OCI-LY7 (cell line): ENCODE measurements at places on chromosomes 7 and 10.

- no peak for DNase-seq
Observed at GRCh38 chr7:116829041-116829440, 33.3 kb upstream of the CAPZA2 start.

DNA sequence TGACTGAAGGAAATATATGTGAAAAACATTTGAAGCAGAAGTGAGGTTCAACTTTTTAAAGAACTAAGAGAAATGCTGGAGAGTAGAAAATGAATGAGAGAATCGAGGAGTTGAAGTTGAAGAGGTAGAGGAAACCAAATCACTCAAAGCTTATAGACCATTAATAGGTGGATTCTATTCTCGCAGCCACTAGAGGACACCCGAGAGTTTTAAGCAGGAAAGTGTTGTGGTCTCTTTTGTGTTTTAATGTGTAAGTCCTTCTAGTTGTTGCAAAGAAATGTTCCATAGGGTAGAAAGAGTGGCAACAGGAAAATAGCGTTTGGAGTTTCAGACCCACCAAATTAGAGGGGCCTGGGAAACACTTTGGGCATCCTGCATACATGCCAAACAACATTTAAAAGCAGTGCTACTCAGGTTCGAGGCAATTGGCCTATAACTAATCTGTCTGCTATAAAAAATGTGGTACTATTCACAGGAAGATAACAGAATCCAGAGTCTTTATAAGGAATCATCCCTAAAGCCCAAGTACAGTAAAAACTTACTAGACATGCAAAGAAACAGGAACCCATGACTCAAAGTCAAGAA is 75.3 kb upstream of the TAS2R16 start:
- DNase-seq = peak; percentile 16

DNA sequence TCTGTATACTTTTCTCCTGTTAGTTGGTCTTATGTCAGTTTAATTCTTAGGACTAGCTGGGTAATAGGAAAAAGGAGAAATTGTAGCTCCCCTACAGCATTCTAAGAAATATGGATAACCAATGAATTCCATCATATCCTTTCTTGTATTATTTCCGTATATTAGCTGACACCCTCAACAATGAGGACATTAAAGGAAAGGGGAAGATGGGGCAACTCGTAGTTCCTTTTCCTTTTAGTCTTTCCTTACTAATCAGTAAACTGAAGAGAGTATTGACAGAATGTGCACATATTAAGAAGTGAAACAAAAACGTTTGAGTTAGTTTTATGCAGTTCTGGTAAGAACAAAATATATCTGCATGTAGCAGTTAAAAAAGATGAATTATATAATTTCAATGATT is 35.1 kb upstream of the C10orf67 start:
- DNase-seq = no peak

- peak; percentile 93 for DNase-seq
Observed at GRCh38 chr10:72331575-72332422, 22.9 kb downstream of the DNAJB12 start.

DNA sequence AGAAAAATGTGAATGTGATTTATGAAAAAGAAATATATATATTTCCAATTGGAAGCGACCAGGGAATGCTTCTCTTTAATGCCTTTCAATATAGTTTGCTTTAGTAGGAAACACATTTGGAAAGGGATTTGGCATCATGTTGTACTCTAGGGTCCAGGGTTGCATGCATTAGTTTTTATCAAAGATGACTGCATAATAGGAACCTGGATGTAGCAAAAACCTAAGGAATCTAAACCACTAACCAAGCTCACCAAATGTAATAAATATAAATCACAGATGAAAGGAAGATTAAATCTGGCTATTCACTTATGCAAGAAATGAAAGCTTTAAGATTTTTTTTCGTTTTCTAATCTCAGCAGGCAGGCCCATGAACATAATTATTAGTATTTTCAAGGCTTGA is 120.0 kb downstream of the ATXN7L1 start:
- no peak for DNase-seq

DNA sequence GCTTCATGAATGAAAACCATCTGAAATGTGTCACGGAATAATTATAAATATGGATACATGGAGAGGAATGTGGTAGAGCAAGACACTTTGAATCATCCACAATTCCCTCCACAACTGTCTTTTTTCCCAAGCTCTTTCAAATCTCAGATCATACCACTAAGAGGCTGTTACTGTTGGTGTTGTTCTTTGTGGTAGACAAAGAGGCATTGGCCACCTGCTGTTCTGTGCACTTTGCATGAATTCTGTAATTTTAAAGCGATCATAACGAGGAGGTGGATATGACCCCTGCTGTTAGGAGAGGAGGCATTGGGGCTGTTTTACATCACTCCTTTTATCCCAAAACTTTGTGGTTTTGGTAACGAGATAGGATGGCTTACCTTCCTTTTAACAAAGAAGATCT is 141.2 kb upstream of the KLF6 start:
- DNase-seq = no peak

- no peak for DNase-seq
Observed at GRCh38 chr7:23020742-23021401, 6.9 kb upstream of the HYCC1 start.

- DNase-seq = no peak
Observed at GRCh38 chr7:46317256-46317655, 396.2 kb upstream of the IGFBP3 start.

- DNase-seq = no peak
Observed at GRCh38 chr7:63521-64021, 128.8 kb upstream of the FAM20C start.

DNA sequence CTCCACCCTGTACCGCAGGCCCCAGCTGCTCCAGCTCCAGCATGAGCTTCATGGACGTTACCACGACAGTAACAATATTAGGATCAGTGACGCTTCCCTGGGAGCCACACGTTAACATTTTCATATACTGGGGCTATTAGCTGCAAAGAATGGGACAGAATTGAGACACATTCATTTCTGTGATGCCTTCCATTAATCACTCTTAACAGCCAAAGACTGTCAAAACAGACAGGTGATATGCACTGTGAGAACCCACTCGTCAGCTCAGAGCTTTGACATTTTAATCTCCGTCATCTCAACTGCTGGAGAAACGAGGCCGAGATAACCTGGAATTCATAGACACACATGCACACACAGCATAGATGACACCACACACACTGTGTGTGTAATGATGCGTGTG is 408.4 kb upstream of the SHH start:
- no peak for DNase-seq

DNA sequence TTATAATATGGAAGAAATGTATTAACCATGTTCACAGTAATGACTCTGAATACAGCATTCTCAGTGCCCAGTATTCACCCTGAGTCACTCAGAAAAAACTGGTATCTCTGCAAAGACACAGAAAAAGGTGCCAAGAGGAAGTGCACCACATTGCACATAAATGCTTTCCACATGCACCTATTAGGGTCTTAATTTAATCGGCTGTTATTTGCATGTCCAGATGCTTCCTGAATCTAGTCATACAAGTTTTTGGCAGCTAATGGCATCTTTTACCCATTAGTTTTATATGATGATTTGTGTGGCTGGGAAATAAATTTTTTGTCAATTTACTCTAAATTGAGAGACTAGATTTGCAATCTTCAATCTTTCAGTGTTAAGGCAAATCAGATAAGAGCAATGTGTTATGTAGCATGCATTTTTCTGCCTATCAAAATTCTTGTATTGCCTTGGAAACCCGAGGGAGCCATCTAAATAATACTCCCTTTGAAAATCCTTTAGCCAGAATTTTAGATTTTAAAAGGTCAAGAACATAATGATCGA is 58.2 kb downstream of the ZNF680 start:
- peak; percentile 36 for DNase-seq

DNA sequence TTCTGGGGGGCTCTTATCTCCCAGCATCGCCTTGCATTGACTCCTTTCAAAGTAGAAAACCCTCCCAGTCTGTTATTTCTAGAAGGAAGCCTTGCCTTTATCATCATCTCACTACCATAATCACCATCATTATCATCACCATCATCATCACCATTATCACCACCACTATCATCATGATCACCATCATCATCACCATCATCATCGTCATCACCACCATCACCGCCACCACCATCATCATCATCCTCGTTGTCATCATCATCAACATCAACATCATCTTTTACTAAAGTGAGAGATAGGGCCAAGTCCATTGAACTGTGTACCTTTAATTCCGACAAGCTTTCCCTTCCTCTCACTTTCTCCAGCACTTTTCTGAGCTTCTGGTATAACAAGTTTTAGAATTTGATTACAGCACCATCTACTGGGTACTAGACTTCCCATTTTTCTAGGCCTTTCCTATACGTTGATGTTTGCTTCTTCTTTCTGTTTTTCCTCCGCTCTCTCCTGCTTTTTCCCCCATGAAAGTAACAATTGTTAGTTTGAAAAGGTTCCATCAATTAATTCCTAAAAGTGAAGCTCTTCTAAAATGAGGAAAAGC is 226.4 kb downstream of the BUB3 start:
- DNase-seq = no peak

GRCh38 chr10:62638062-62638477 is 166.4 kb upstream of the ADO start:
- DNase-seq = peak; percentile 63

- DNase-seq = no peak
Observed at GRCh38 chr7:124130-124949, 68.0 kb upstream of the FAM20C start.

- DNase-seq = no peak
Observed at GRCh38 chr7:150924369-150924781, 53.7 kb downstream of the KCNH2 start.

DNA sequence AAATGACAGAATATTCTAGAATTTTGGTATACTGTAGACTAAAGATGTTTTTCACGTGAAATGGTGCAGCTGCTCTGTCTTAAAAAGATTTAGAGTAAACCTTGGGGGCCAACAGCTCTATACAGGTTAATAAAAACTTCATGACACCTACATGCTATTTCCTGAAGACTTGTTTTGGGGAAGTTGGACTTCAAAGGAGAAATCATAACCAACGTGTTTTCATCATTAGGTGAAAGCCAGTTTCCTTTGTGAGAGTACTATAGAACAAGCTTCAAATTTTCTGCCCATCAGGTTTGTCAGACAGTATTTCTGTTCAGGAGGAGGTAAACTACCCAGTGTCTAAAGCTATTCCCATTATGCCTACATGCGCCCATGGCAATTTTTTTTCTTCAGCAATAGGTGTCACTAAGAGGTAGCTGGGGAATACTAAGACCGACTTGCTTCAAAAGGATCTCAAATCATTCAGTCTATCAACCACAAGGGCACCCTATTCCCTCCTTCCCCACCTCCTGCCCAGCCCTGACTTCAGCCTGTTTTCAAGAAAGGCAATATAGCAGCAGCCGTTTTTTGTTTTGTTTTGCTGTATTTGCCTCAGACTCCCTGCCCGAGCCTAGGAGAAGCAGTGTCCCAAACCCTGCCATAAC is 237.3 kb upstream of the SP8 start:
- no peak for DNase-seq

- DNase-seq = no peak
Observed at GRCh38 chr10:58014436-58014835, 253.3 kb downstream of the IPMK start.

DNA sequence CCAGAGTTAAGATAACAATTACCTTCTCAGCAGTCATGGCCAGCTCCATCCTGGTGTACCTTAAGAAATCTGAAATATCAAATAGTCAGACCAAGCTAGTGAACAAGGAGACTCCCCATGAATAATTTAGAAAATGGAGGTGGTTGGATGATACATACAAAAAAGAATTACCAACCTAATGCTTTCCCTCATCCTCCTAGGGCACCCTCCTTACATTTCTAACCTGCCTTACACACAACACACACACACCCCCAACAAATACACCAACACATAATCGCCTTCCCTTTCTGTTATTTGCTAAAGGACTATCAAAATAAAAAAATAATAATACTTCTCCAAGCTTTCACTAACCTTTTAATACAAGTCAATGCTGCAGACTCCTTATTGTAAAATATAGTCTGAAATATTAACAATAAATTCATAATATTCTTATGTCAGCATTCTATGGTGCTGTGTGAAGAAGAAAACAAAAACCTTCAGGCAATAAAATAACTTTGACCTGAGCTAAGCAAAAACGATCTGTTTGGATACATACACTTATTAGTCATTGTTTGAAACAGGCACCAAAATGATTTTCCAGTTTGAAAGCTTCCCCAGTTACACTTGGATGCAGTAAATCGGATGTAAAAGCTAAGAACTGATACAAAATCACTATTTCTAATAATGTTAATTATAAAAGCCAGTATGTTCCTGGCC is 3.4 kb downstream of the TWIST1 start:
- no peak for DNase-seq
